Fibroblast of the aortic adventitia (primary cell): ENCODE measurements at places on chromosomes 1 and 21. TPM values are rescaled to one million over a fixed set of nuclear protein-coding genes. Genes with fewer than 3 reads are reported as not detected.

Gene ST6GALNAC5
- total RNA-seq, result 0.09 TPM in 1 of 2 replicates, not detected in the other

Gene DMRTB1
- not detected in 2 replicates for total RNA-seq

Gene DCAF6
- total RNA-seq, result 68.9 and 83.4 TPM in 2 replicates

Gene PALMD
- total RNA-seq, result 2.4 and 6.0 TPM in 2 replicates

Gene KDM5B
- total RNA-seq, result 56.4 and 117 TPM in 2 replicates

Gene ASPM
- 7.5 and 52.4 TPM in 2 replicates for total RNA-seq

Gene BARHL2
- total RNA-seq, result not detected in 2 replicates

Gene MCOLN3
- total RNA-seq, result 0.90 and 2.3 TPM in 2 replicates

Gene ZBTB8B
- under 0.01 TPM in 1 of 2 replicates, not detected in the other for total RNA-seq

Gene KIF21B
- under 0.01 TPM in 1 of 2 replicates, not detected in the other for total RNA-seq

Gene IFI44
- 14.2 and 66.6 TPM in 2 replicates for total RNA-seq

Gene SPRR2G
- not detected in 2 replicates for total RNA-seq

Gene GADD45A
- 40.9 and 145 TPM in 2 replicates for total RNA-seq

Gene PAPPA2
- 7.0 and 15.9 TPM in 2 replicates for total RNA-seq

Gene LCE1C
- total RNA-seq, result not detected in 2 replicates

Gene OR14K1
- not detected in 2 replicates for total RNA-seq

Gene OPTC
- total RNA-seq, result not detected in 2 replicates

Gene SH3BGR
- 6.2 and 11.0 TPM in 2 replicates for total RNA-seq

Gene RPE65
- not detected in 2 replicates for total RNA-seq
